COR-L47 (cell line): ENCODE measurements at places on chromosomes 7 and 10.

GRCh38 chr10:92183199-92183598 lies 107.7 kb downstream of the CPEB3 start:
- DNase-seq = no peak

DNA sequence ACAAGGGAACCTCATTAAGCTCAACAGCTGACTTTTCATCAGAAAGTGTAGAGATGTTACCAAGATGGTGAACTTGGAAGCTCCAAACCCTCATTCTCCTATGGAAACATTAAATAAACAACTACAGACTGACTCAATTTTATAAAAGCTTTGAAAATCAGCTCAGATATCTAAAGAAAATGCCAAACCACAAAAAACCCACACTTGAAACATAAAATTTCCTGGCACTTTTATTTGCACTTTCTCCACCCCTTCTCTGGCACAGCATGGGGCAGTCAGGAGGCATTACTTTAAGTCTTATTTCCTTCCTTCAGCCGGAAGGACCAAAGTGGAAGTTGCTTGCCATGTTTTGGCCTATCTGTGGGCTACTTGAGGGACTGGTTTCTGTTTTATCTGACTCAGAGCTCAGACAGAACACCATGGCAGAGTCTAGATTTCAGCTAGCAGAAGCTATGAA lies 114.7 kb downstream of the ODAD2 start:
- no peak for DNase-seq

DNA sequence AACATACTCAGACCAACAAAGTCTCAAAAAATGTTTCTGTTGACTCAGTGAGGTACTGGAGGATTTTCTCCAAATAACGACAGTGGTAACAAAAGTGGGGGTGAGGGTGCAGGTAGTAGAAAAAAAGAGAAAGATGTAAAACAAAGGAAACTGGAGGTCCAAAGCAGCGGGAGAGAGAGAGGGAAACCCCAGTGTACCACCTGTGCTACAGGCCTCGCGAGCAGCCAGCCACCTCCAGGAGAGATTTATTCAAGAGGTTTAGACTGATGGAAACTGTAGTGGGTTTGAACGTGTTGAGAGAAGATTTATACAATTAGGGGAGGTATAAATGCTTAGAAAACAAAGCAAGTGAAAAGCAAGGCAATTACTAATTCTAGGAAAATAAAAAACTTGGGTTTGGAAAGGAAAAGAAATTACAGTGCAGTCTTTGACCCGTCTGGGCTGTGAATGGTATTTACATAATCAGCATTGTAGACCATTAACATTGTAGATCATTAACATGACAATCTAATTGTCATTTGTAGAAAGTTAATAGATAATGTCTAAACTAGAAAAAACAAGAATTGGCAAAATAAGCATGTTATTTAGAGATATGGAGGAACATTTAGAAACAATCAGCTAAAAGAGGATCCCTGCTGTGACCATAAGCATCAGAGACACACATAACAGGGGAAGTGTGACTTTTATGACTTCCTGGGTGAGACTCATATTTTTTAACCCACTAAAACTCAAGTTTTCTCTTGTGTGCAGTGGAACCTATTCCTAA lies 180.0 kb downstream of the RELN start:
- DNase-seq = no peak

DNA sequence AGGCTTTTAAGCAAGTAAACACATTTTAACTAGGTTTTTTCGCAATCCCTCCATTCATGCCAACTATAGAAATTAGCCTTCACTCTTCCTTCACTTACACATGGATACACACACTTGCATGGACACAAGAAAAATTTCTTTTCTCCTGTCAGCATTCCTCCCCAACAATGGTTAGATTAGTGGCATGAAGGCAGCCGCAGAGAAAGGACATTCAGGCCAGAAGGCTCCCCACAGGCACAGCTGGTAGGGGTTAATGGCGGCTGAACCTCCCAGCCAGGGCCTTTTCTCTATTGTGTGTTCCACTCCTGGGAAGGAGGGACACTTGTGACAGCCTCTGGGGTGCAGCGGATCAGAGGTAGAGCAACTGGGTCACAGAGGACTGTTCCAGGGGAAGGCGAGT lies 255.0 kb upstream of the SP8 start:
- no peak for DNase-seq

GRCh38 chr7:101066141-101066832 lies 19.0 kb upstream of the TRIM56 start:
- no peak for DNase-seq

GRCh38 chr7:41674505-41675023 lies 28.3 kb downstream of the INHBA start:
- no peak for DNase-seq

GRCh38 chr7:101555269-101555920 lies 73.7 kb downstream of the MYL10 start:
- no peak for DNase-seq
